ENCODE measurements at places on chromosomes 7 and 10.

DNA sequence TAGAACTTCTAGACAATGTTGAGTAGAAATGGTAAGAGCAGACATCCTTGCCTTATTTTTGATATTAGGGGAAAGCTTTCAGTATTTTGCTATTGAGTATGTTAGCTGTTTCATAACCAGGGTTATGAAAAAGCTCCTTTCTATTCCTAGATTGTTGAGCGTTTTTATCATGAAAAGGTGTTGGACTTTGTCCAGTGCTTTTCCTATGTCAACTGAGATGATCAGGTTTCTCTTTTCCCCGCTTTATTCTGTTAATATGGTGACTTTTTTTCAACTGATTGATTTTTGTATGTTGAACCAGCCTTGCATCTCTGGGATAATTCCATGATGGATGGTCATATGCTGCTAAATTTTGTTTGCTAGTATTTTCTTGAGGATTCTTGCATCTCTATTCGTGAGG lies 58.5 kb downstream of the LCOR start:
- no peak for DNase-seq

DNA sequence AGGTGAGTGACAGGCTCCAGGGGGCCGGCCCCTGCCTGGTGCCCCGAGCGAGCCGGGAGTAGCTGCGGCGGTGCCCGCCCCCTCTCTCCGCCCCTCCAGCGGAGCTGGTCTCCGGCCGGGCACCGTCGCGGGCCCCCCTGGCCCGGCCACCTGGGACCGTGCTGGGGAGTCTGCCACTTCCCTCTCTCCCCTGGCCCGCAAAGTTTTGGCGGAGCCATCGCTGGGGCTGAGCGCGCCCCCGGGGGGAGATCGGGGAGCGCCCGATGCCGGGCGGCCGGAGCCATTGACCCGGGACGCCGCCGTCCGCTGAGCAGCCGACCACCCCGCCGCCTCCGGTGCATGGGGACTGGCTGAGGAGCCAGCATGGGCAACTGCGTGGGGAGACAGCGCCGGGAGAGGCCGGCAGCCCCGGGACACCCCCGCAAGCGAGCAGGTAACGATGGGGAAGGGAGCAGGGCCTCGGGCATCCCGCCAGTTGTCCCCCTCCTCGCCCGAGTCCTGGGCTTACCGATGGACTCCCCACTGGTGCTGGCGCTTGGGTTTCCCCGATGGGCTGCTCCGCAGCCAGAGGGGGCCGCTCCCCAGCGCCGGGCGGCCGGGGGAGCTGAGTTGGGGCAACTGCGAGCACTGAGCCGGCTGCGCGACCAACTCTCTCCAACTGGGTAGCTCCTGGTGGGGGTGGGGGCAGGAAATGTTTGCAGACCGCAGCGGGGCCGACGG lies at the start of gene UBTD1:
Gene UBTD1 (plus strand): TSS at position 84 of the 720 bp plus-strand sequence. CDS start 280 bp downstream, at position 364.
- peak; percentile 9 for DNase-seq

DNA sequence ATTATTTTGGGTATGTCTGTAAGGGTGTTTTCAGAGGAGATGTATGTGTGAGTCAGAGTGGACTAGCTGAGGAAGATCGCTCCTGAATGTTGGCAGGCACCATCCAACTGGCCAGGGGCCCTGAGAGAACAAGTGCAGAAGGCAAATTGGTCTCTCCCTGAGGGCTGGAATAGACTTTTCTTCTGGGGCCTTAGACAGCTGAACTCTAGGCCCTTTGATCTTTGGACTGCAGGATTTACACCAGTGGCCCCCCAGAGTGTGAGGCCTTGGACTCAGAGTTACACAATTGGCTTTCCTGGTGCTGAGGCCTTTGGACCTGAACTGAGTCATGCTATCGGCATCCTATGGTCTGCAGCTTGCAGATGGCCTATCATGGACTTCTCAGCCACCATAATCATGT lies 217.2 kb downstream of the REEP3 start:
- no peak for DNase-seq

- no peak for DNase-seq
Observed at GRCh38 chr10:92219559-92219958, 71.3 kb downstream of the CPEB3 start.

DNA sequence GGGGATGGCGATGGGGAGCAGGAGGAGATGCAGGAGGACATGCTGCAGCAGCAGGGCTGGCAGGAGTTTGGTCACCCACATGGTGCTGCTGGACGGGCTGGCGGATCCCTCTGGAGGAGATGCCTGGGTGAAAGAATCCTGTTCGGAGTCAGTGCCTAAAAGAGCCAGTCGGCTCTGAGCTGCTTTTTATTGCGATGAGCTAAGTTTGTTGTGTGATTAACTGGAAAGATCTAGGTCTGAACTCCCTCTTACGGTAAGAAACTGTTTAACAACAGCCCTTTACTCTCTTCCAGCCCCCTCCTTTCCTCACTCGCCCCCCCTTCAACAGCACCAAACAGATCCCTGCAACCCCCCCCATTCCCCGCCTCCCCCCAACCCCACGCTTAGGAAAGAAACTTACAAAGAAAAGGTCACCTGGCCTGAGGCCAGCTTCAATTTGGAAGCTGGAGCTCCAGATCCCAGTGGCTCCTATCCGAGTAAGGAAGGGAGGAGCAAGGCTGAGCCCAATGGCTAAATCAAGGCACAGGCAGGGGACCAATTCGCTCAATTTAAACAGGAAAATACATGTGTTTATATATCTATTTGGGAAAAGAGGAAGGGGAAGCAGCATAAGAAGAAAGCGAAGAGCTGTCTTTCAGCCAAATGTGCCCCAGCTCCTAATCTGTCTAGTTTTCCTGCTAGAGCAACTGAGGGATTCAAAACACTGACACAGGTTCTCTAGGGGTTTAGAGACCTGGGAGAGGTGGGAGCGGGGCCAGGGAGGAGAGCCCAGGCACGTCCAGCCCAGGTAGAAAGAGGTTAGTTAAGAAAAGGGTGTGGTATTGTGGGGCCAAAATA lies at the start of gene HGF:
Gene HGF (minus strand): TSS at position 157 of the 837 bp plus-strand sequence. CDS start 76 bp downstream, at position 81.
- DNase-seq = no peak

DNA sequence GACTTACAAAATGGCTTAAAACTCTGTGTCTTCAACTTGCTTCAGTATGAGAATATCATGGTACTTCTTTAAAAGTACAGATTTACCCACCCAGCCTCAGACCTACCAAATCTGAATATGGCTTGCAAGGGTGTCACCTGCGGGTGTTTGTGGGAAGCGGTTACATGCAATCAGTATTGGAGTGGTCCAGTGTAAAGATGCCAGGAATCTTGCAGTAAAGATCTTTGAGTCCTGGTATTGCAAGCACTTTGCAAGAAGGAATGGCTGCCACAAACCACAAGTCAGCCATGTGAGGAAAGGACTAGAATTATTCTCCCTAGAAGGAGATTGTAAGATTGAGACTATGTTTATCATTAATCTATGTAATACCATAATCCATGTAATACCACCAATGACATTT lies 115.1 kb downstream of the PON1 start:
- DNase-seq = no peak

GRCh38 chr10:120436439-120437112 lies 20.5 kb upstream of the PLPP4 start:
- no peak for DNase-seq

- no peak for DNase-seq
Observed at GRCh38 chr10:3658766-3659165, 126.2 kb downstream of the KLF6 start.

DNA sequence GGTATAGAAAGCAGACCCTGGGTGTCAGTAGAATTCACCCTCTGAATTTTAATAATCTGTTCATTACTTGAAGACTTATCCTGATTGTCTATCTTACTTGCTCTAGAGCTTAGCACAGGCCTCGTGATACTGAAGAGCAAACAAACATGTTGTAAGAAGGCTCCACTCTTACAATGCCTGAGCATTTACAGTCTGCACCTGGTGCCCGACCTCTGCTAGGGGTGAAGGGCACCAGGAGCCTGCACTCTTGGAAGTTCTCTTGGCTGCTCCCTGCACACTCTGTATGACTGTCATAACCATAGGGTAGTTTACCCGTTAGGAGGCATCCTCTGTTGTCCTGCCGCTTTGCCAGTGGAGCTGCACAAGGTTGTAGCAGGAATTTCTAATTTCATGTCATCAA lies 91.3 kb upstream of the NPY start:
- DNase-seq = no peak

- no peak for DNase-seq
Observed at GRCh38 chr10:7314170-7314569, 96.7 kb downstream of the SFMBT2 start.

DNA sequence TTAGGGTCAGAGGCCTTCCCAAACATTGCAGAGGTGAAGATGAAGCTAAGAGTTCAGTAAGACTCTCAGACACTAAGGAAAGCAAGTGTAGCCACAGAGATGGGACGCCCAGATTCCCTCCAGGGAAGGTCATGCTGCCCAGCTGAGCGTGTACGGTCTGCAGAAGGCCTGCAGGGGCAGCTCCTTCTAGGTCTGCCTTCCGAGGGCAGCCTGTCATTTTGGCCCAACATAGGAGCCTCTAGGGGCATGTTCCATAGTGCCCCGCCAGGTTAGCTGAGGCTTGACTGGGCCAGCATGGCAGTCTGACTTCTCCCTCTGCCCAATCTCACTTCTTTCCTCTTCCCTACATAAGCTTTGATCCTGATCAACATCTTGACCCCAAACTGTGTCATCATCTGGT lies 130.7 kb downstream of the PIP4K2A start:
- DNase-seq = no peak

DNA sequence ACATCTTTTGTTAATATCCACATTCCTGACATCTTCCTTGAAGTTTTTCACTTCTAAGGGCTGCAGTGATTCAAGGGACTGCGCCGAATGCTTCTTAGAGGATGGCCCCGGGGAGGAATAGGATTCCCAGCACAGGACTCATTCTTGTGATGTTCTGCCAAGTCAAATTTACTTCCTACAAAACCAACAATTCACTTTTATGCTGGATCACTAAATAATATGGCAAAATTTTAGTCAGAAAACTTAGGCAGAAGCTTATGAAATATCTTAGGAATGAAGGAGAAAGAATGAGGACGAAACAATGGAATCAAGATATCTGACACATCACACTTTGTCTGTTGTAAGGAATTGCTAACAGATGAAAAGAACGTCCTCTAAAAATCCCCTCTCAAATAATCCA lies 151.5 kb downstream of the JAZF1 start:
- DNase-seq = no peak

Data from activated CD4-positive, CD25-positive, alpha-beta regulatory T cell (primary cell).